ENCODE measurements at places on chromosomes 2 and 18. TPM values are rescaled to one million over a fixed set of nuclear protein-coding genes. Genes with fewer than 3 reads are reported as not detected.
A peak's percentile ranks its signal among the peaks of the same experiment; 100 is the strongest.

GRCh38 chr2:15594291-15595256 is 2.9 kb downstream of the DDX1 start:
- DNase-seq = no peak
- no peak overlapping the region for H3K27ac ChIP-seq
- peaks cover 15% of the 10 kb centered on the region for H3K4me1 ChIP-seq
- H3K4me3 ChIP-seq = no peak overlapping the region

DNA sequence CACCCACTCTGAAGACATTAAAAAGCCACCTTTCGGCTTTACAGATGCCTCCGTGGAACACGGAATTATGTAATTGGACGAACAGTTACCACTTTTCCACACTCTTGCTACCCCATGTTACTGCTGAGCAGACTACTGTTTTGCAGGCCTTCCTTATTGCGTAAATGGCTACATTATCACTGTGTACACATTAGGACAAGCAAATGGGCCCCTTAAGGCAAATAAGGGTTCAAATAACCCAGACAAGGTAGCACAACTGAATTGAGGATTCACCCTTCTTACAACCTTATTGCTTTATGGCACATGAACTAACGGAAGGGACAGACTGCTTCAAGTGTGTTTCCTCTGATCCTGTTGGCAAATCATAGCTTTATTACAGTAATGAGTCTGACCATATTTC is 832.2 kb upstream of the FANCL start:
- H3K4me1 ChIP-seq = no peaks in the 10 kb centered on the region
- no peak for DNase-seq
- no peak overlapping the region for H3K27ac ChIP-seq
- H3K4me3 ChIP-seq = no peak overlapping the region
- no peaks in the 10 kb centered on the region for H3K36me3 ChIP-seq

DNA sequence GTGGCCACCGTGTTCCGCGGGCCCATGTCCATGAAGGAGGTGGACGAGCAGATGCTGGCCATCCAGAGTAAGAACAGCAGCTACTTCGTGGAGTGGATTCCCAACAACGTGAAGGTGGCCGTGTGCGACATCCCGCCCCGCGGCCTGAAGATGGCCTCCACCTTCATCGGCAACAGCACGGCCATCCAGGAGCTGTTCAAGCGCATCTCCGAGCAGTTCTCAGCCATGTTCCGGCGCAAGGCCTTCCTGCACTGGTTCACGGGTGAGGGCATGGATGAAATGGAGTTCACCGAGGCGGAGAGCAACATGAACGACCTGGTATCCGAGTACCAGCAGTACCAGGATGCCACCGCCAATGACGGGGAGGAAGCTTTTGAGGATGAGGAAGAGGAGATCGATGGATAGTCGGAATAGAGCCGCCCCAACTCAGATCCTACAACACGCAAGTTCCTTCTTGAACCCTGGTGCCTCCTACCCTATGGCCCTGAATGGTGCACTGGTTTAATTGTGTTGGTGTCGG is 17.7 kb downstream of the TUBB6 start:
- no peak for DNase-seq
- H3K36me3 ChIP-seq = peaks cover 48% of the 10 kb centered on the region
- H3K27ac ChIP-seq = no peak overlapping the region
- peaks cover 3% of the 10 kb centered on the region for H3K4me1 ChIP-seq
- no peaks in the 10 kb centered on the region for H3K27me3 ChIP-seq
- no peak overlapping the region for H3K4me3 ChIP-seq

DNA sequence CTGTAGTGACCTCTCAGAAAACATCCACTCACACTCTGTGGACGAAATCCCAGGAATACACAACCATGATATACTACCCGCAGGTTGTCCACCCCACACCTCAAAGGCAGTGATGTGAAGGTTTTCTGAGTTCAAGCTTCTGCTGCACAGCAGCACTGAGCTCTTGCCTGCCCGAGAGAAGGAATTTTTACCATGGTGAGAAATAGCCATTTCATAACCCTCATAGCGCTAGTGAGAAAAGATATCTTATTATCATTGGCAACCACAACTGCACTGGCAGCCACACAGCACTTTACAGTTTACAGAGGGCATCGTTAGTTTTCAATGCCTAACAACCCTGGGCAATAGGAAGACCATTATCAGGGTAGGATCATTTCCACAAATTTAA is 36.9 kb downstream of the NAPG start:
- H3K27me3 ChIP-seq = no peaks in the 10 kb centered on the region
- no peak for DNase-seq
- no peak overlapping the region for H3K4me3 ChIP-seq
- peaks cover 16% of the 10 kb centered on the region for H3K4me1 ChIP-seq
- H3K36me3 ChIP-seq = peaks cover 2% of the 10 kb centered on the region

DNA sequence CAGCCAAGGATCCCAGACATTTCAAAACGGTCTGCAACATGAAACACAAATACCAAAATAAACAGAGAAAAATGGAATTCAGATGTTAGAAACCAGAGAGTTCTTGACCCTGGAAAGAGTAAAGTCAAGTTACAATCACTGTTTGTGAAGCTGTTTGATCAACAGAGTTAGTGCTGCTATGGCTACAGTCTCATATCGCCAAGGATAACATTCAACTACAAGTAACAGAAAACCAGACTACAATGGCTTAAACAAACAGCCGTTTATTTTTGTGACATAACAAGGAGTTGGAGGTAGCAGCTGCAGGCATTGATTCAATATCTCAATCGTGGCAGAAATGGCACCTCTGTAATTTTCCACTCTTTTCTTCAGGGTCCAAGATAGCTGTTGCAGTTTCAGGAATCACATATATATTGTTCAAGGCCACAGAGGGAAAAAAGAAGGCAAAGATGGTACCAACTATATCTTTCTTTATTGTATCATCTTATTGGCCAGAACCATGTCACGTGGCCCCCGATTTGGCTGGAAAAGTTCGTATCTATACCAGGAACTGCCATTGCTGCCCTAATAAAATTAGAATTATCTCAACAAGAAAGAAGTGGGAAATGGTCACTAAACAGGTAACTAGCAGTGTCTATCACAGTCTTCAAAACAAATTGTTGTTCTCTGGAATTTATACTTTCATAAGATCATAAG is 17.7 kb upstream of the HNRNPLL start:
- H3K27me3 ChIP-seq = no peaks in the 10 kb centered on the region
- no peak overlapping the region for H3K4me3 ChIP-seq
- no peaks in the 10 kb centered on the region for H3K4me1 ChIP-seq
- H3K36me3 ChIP-seq = no peaks in the 10 kb centered on the region
- no peak overlapping the region for H3K27ac ChIP-seq
- DNase-seq = no peak

- H3K4me3 ChIP-seq = peak overlapping the region; percentile 40
- H3K27me3 ChIP-seq = no peaks in the 10 kb centered on the region
- H3K36me3 ChIP-seq = no peaks in the 10 kb centered on the region
- peak; percentile 58 for DNase-seq
- H3K4me1 ChIP-seq = no peaks in the 10 kb centered on the region
Measured at GRCh38 chr18:34592961-34593382, 117.1 kb upstream of the DTNA start.

GRCh38 chr2:239130786-239131325 is 270.0 kb downstream of the HDAC4 start:
- H3K27ac ChIP-seq = peak overlapping the region; percentile 70
- H3K4me3 ChIP-seq = no peak overlapping the region
- H3K4me1 ChIP-seq = peaks cover 42% of the 10 kb centered on the region
- no peaks in the 10 kb centered on the region for H3K27me3 ChIP-seq

GRCh38 chr2:157891643-157892041 is 15.5 kb upstream of the ACVR1 start:
- no peaks in the 10 kb centered on the region for H3K36me3 ChIP-seq
- DNase-seq = no peak
- no peaks in the 10 kb centered on the region for H3K4me1 ChIP-seq
- no peak overlapping the region for H3K4me3 ChIP-seq

Gene TMEM131
- polyA plus RNA-seq = 38.5 TPM

- H3K27ac ChIP-seq = no peak overlapping the region
- H3K4me3 ChIP-seq = no peak overlapping the region
- no peaks in the 10 kb centered on the region for H3K36me3 ChIP-seq
- no peaks in the 10 kb centered on the region for H3K27me3 ChIP-seq
- DNase-seq = no peak
Measured at GRCh38 chr2:239927424-239927981, 97.6 kb downstream of the NDUFA10 start.

Gene PJVK
- 11.6 TPM for polyA plus RNA-seq

DNA sequence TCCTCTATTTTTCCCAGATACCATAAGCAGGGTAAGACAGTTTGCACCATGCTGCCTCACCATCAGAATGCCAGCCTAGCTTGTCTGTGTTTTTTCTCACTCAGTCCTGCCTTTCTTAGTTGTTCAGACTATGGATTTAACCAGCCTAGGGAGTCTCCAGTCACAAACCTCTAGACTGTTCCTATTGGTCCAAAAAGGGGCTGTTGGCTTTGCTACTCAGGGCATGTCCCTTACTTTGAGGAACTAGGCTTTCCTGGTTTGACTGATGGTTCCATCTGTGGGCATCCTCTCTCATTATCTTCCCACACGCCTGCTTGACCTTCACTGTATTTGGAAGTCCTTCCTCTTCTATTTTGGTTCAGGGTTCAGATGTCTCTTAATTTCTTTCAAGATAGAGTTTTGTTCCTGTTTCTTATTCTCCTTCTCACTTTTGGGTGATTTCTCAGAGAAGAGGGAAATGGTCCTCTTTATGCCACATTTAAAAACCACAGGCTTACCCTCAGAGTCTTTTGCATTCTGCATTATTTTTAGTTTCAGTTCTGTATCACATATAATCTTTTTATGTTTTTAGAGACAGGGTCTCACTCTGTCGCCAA is 31.3 kb upstream of the TMEM131 start:
- no peaks in the 10 kb centered on the region for H3K4me1 ChIP-seq
- DNase-seq = no peak
- H3K27ac ChIP-seq = no peak overlapping the region
- no peak overlapping the region for H3K4me3 ChIP-seq
- H3K27me3 ChIP-seq = no peaks in the 10 kb centered on the region

GRCh38 chr2:240732184-240732583 is 40.5 kb downstream of the AQP12A start:
- no peak for DNase-seq
- H3K36me3 ChIP-seq = peaks cover 98% of the 10 kb centered on the region

- no peak overlapping the region for H3K27ac ChIP-seq
- DNase-seq = no peak
- H3K27me3 ChIP-seq = peaks cover 2% of the 10 kb centered on the region
- H3K4me3 ChIP-seq = no peak overlapping the region
Measured at GRCh38 chr2:126881591-126881990, 17.1 kb upstream of the TEX51 start.

Gene C2orf72
- 67.6 TPM for polyA plus RNA-seq

Gene VIL1
- 1.3 TPM for polyA plus RNA-seq

DNA sequence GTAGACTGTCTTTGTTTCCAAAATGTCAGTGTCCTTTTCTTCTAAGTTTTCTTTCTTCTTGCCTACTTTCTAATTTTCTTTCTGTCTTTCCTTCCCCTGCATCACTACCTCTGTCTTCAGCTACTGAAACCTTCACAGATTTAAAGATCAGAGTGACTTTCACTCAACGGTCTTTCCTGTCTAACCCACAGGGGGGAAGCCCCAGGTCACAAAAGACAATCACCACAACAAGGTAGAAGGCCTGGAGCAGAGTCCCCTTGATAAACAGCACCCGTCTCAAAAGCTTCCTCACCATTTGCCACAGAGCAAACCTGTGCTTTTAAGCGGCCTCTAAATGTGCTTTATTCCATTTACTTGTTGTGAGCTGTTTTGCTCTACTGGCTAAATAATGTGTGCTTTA is 665.4 kb downstream of the BCL11A start:
- H3K36me3 ChIP-seq = no peaks in the 10 kb centered on the region
- no peak for DNase-seq
- no peak overlapping the region for H3K4me3 ChIP-seq
- no peaks in the 10 kb centered on the region for H3K4me1 ChIP-seq

DNA sequence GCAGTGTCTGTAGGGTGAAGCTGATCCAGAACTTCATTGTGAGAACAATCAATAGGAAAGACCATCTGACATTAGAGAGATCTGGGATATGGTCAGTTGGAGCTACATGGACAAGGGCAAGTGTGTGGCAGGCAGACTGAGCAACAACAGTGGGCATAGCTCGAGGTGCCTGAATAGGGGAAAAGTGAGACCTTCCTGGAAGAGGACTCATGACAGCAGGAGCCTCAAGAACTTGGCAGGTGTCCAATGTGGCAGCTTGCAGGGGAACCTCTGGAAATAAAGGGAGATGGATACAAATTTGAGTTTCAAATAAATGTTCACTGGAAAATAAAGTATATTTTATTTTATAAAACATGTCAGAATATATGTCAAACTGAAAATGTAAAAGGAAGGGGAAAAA is 117.9 kb downstream of the TANC1 start:
- H3K27ac ChIP-seq = peak overlapping the region; percentile 49
- H3K4me1 ChIP-seq = peaks cover 25% of the 10 kb centered on the region
- no peak for DNase-seq
- no peaks in the 10 kb centered on the region for H3K36me3 ChIP-seq

Gene KHK
- 16.9 TPM for polyA plus RNA-seq

- H3K4me3 ChIP-seq = no peak overlapping the region
- H3K27ac ChIP-seq = no peak overlapping the region
- DNase-seq = no peak
- H3K27me3 ChIP-seq = no peaks in the 10 kb centered on the region
Measured at GRCh38 chr2:131153529-131153928, 48.4 kb downstream of the PLEKHB2 start.

Gene POTEI
- 1.1 TPM for polyA plus RNA-seq

Data from spinal cord (tissue), 10 donors.